ENCODE measurements at places on chromosomes 3 and 15.

DNA sequence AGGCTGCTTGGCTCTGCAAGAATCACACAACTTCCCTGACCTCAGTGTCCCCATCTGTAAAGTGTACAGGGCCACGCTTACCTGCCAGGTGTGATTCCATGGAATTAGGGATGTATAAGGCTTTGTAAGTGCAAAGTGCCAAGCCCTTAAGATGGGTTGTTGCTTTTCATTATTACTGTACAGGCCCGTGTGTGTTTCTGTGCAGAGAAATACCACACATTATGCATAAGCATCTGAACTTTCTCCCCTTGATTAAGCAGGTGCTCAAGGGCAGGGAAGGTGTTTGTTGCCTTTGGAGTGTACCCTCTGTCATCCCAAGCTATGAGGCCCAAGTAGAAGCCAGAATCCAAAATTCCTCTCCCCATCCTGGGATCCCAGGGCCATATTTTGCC is 13.6 kb upstream of the HRH1 start:
- DNase-seq = no peak

DNA sequence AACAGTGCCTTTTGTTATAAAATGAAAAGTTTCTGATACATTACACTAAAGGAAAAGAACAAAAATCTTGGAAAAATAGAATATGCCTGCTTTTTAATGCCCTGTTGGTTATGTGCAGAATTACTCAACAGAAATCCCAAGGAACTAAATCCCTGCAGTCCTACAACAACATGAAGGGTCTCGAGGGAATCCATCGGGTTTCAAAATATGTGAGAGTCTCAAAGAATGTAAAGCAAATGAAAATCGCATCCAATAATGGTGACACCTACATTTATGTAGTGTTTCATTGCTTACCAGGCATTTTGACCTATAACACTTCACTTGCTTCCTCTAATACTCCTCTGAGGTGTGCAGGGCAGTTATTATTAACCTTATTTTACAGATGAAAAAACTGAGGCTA is 411.3 kb downstream of the FOXP1 start:
- no peak for DNase-seq

DNA sequence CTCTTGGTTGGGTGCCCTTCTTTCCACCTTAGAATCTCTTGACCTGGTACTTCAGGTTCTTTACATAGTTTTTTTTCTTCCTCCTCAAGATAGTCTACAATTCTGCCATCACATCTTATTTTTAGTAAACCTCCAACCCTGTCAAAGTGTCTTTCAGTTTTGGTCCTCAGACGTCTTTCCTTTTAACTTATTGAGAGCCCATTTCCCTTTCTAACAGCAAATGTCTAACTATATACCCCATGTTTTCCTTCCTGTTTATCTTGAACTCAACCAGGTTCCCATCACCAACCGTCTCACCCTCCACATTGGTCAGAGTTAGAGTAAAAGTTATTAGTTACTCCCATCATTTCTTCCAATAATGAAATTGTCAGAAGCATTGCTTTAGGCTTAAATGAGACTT is 10.4 kb downstream of the KBTBD12 start:
- no peak for DNase-seq

GRCh38 chr15:87538327-87538834 is 718.2 kb downstream of the NTRK3 start:
- DNase-seq = no peak

DNA sequence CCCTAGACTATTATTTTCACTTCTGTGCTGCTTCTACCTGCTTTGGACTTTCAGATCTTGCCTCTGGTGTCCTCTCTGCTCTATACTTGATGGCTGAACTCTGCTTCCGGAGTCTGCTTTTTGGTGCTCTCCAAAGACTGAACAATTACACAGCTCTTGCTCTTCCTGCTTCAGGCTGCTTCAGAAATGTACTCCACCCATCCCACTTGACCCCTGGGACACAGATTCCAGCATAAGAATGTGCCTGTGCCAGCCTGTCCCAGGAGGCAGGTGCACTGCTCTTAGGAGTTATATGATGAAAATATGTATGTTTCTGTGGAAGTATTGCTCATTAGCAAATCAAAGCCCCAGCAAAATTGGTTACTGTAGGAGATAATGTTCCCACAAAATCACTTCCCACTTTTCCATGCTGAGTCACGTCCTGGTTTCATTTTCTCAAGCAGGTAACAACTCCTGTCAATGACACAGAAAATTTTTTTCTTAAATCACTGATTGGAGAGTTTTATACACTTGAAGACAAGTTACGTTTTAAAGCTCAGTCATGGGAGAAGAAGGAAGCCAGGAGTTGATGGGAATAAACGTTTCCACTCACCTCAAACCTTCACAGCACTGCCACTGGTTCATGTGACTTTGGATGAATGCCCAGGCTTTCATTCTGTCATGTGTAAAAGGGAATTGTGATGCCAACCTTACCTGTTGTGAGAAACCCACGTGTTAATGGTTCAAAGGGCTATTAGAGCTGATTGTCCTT is 239.4 kb upstream of the ZPLD1 start:
- DNase-seq = no peak
